ENCODE measurements at places on chromosomes 1 and 21. TPM values are rescaled to one million over a fixed set of nuclear protein-coding genes. Genes with fewer than 3 reads are reported as not detected.

FHL3 gene
- total RNA-seq: 405 TPM

ERICH3 gene
- total RNA-seq: not detected

RWDD3 gene
- 12.5 TPM for total RNA-seq

ZYG11A gene
- total RNA-seq: not detected

MYOM3 gene
- total RNA-seq: 332 TPM

KRTAP13-2 gene
- total RNA-seq: not detected

DCST1 gene
- not detected for total RNA-seq

BTBD19 gene
- 1.2 TPM for total RNA-seq

CACNA1S gene
- 269 TPM for total RNA-seq

PLCH2 gene
- total RNA-seq: 0.06 TPM

RGS16 gene
- total RNA-seq: 1.8 TPM

LAMB3 gene
- 2.7 TPM for total RNA-seq

TRIM17 gene
- not detected for total RNA-seq

HAO2 gene
- total RNA-seq: not detected

INTS7 gene
- total RNA-seq: 8.1 TPM
